ENCODE measurements at places on chromosomes 5 and 9.

- no peak for DNase-seq
Measured at GRCh38 chr5:110956280-110956912, 115.1 kb upstream of the TSLP start.

DNA sequence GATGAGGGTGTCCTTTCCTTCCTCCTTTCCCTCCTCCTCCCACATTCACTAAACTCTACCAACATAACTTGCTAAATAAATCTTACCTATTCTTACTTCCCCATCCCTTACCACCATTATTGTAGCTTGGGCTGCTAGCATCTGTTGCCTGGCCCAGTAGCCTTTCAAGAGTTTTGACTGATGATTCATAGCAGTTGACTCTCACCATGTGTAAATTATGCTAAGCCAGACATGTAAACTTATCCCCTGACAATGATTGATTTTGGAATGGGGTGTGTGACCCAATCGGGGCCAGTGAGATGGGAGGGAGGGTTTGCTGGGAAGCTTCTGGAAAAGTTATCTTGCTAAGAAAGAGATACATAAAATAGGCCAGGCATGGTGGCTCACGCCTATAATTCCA lies 161.8 kb upstream of the SPRY4 start:
- no peak for DNase-seq

- no peak for DNase-seq
Measured at GRCh38 chr5:64646169-64646568, 44.1 kb upstream of the SHISAL2B start.

DNA sequence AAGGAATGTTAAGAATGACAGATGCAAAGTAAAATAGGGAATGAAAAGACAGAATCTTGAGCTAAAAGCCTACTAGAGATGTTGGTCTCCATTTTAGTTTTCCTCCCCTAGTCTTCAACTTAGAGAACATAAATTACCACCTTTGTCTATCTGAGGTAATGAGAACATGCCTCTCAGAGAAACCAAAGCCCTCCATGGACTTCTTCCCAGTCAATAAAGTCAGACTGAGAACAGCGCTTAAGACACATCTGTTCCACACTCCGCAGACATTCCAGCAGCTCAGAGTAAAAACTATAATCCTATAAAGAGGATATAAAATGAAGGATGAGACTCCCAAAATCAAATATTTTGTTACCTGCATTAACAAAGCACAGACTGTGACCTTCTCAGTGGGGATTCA lies 79.2 kb downstream of the DPYSL3 start:
- no peak for DNase-seq

DNA sequence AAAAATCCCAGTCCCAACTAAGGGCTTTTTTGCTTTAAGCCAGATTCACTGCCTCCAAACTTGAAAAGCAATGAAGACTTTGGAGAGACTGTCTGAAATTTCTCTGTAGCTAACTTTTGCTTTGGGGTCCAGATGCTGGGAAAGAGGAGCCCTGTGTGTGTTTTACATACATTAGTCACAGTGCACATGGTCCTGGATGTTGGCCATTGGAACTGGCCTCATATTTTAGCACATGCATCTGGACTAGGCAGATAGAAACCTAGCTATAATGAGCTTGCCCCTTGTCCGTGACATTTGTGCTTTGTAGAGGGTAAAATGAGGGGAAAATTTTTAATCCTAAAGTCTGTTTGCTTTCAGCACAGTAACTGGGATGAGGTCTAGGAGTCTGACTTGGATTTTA lies 421.7 kb downstream of the CDK5RAP2 start:
- no peak for DNase-seq

- DNase-seq = no peak
Measured at GRCh38 chr5:6732634-6733410, 19.6 kb downstream of the TENT4A start.

- no peak for DNase-seq
Measured at GRCh38 chr5:95572016-95572415, 17.1 kb downstream of the ARSK start.
